PC-9 (cell line): ENCODE measurements at places on chromosomes 12 and 14. TPM values are rescaled to one million over a fixed set of nuclear protein-coding genes. Genes with fewer than 3 reads are reported as not detected.
A peak's percentile ranks its signal among the peaks of the same experiment; 100 is the strongest.

GRCh38 chr12:96493106-96493505 is 3.7 kb downstream of the CFAP54 start:
- DNase-seq: no peak
- peaks cover 5% of the 10 kb centered on the region; the same call in 1 of the 2 replicates for H3K36me3 ChIP-seq
- H3K4me1 ChIP-seq: peaks cover 17% of the 10 kb centered on the region
- no peaks in the 10 kb centered on the region for H3K27me3 ChIP-seq
- H3K4me3 ChIP-seq: no peak overlapping the region

GRCh38 chr14:55802986-55803872 is 223.2 kb downstream of the KTN1 start:
- peaks cover 38% of the 10 kb centered on the region for H3K4me1 ChIP-seq
- peak; percentile 97 for DNase-seq

GRCh38 chr12:46435029-46435428 is 62.5 kb upstream of the SLC38A2 start:
- H3K27ac ChIP-seq: no peak overlapping the region
- no peaks in the 10 kb centered on the region for H3K27me3 ChIP-seq
- no peak overlapping the region for H3K4me3 ChIP-seq
- H3K36me3 ChIP-seq: no peaks in the 10 kb centered on the region
- H3K4me1 ChIP-seq: peaks cover 34% of the 10 kb centered on the region
- DNase-seq: no peak

DNA sequence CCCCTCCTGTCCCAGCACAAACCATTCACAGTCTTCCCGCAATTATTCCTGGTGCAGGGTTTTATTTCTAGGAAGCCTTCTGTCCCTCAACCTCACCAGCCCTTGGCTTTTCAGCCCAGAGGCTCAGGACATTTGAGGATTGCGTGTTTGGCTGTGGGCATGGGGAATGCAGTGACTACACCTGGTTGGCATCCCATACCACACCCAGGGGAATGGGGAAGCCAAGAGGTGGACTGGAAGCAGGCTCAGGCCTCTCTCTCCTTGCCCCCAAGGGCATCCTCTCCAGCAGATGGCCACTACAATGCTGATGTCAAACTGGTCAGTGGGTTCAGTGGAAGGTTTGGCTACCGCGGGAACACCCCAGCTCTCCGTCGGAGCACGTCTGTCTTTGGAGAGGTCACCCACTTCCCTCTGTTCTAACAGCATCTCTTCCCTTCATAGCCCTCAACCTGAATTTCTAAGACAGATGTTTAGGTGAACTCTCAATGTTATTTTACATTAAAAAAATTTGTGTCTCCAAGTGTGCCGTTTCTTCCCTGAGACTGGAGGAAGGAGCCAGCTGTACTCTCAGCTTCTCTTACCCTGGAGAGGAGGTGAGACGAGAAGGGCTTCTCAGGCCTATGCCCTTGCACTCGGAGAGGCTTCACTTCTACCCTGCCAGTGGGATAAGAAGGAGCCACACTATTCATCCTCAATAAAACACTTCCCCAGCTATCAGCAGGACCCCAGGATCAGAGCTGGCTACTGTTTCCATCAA is 35.5 kb downstream of the DCAF4 start:
- H3K36me3 ChIP-seq: no peaks in the 10 kb centered on the region
- H3K27me3 ChIP-seq: no peaks in the 10 kb centered on the region
- H3K4me3 ChIP-seq: no peak overlapping the region
- DNase-seq: peak; percentile 93
- peaks cover 32% of the 10 kb centered on the region for H3K4me1 ChIP-seq

GRCh38 chr14:24309538-24310264 is at the start of gene LTB4R2:
LTB4R2 (plus strand) TSS chr14:24310140; CDS start chr14:24310665, 525 bp downstream.
- no peak within 1 kb of the TSS for H3K4me3 ChIP-seq
- no peaks in the 10 kb centered on the region for H3K4me1 ChIP-seq
- H3K27ac ChIP-seq: no peak within 1 kb of the TSS
- no peaks in the 10 kb centered on the region for H3K27me3 ChIP-seq

GRCh38 chr12:25236190-25236589 is 14.5 kb downstream of the KRAS start:
- no peak overlapping the region for H3K4me3 ChIP-seq
- DNase-seq: no peak
- H3K36me3 ChIP-seq: peaks cover 6% of the 10 kb centered on the region; the same call in 1 of the 2 replicates

DNA sequence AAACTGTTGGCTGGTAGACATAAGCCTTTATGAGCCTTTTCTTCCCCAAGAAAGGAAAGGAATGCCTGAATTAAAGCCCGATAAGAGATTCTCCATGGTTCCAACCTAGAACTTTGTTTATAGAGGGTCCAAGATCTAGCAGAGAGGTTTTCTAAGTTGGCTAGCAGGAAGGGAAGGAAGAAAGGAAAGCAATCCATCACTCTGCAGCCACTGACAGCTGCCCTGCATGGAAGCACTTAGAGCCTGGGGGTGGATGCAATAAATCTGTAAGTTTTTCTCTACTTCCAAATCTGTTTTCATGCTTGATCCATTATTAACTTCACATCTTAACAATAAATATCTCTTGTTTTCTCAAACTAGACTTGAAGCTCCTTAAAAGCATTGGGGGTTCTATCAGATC is 224.4 kb downstream of the KSR2 start:
- H3K36me3 ChIP-seq: no peaks in the 10 kb centered on the region
- no peak for DNase-seq
- no peaks in the 10 kb centered on the region for H3K4me1 ChIP-seq
- peaks cover 2% of the 10 kb centered on the region; the same call in 1 of the 2 replicates for H3K27me3 ChIP-seq

GRCh38 chr14:50607181-50607580 is 47.2 kb downstream of the ATL1 start:
- H3K36me3 ChIP-seq: no peaks in the 10 kb centered on the region
- no peaks in the 10 kb centered on the region for H3K27me3 ChIP-seq
- H3K27ac ChIP-seq: no peak overlapping the region
- no peak overlapping the region for H3K4me3 ChIP-seq
- H3K4me1 ChIP-seq: no peaks in the 10 kb centered on the region

DNA sequence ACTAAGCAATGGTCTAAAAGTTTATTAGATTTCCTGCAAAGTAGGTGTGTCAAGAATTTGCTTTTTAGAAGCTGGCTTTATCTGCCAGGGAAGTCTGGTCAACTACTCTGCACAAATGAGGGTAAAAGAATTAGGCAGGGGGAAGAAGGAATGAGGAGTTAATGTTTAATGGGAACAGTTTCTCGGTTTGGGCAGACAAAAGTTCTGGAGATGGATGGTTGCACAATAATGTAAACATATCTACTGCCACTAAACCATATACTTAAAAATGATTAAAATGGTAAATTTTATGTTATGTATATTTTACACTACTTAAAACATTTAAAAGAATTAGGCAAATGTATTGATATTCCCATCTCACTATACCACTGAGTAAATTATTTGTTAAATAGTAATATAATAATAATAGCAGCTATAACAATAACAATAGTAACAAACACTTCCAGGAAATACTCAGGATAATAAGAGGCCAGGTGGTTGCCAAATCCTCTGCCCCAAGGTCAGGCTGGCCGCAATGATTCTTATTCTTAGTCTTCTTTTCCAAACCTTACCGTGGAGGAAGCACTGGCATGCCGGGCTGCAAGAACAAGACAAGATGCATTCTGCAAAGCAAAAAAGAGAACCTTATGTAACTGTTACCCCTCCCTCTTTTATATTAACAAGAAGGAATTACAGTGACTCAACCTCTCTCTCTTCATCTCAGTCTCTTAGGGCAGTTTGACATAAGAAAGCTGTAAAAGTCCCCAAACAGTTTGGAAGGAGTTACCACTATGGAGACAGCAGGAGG is 13.9 kb downstream of the CS start:
- no peak overlapping the region for H3K27ac ChIP-seq
- no peaks in the 10 kb centered on the region for H3K27me3 ChIP-seq
- H3K36me3 ChIP-seq: peaks cover 26% of the 10 kb centered on the region
- peaks cover 12% of the 10 kb centered on the region for H3K4me1 ChIP-seq
- DNase-seq: no peak

DNA sequence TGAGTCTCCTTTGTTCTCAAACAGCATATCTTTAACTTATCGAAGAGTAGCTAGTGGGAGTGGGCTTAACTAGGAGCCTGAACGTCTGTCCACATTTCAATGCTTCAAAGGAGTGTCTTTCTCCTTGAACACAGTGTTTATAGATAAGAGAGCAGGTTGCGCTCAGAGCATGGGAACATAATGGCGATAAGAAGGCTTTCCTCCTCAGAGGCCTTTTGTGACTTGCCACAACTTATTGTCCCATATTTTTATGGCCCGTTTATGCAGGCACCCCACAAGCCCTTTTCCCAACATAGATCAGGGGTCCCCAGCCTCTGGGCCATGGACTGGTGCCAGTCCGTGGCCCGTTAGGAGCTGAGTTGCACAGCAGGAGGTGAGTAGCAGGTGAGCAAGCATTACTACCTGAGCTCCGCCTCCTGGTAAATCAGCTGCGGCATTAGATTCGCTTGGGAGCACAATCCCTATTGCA is 2.6 kb upstream of the DDX47 start:
- H3K36me3 ChIP-seq: peaks cover 15% of the 10 kb centered on the region
- no peak for DNase-seq
- H3K4me1 ChIP-seq: peaks cover 62% of the 10 kb centered on the region
- H3K27me3 ChIP-seq: no peaks in the 10 kb centered on the region
- no peak overlapping the region for H3K4me3 ChIP-seq

GRCh38 chr12:106790020-106790419 is 15.5 kb downstream of the RIC8B start:
- no peak for DNase-seq
- H3K27me3 ChIP-seq: no peaks in the 10 kb centered on the region
- H3K4me1 ChIP-seq: no peaks in the 10 kb centered on the region
- H3K4me3 ChIP-seq: no peak overlapping the region
- no peaks in the 10 kb centered on the region for H3K36me3 ChIP-seq
- no peak overlapping the region for H3K27ac ChIP-seq

DNA sequence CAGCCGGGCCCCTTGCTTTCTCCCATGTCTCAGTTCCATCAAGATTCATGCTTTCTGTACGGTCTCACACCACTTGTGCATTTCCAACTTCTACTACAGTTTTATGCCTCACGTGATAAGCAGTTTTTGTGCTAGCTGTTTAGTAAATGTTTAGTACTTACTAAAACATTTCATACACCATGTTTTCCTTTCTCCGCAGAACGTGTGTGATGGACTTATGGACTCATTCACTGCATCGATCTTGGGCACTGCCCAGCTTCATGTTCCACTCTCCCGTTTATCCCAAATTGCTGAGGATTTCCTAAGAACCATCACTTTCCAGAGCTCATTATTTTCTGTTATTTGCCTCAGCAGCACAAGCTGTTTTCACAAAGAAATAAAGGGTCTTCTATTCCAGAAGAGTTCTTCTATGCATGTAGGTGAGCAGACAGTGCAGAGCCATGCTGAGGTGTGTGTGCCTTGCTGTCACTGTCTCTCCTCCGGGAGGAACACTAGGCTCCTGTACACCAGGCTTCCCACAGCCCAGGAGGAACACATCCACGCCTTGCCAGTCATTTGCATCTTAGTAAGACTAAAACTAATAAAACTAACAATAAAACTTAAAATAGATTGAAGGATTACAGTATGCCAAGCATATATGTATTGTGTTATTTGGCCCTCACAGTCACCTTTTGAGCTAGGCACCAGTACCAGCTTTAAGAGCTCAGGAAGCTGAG is 90.3 kb upstream of the EEA1 start:
- no peak for DNase-seq
- peaks cover 64% of the 10 kb centered on the region for H3K4me1 ChIP-seq
- no peaks in the 10 kb centered on the region for H3K36me3 ChIP-seq
- H3K27ac ChIP-seq: no peak overlapping the region
- H3K27me3 ChIP-seq: no peaks in the 10 kb centered on the region

GRCh38 chr12:2190085-2190484 is 137.3 kb downstream of the CACNA1C start:
- peaks cover 96% of the 10 kb centered on the region for H3K27me3 ChIP-seq
- DNase-seq: no peak
- H3K4me3 ChIP-seq: no peak overlapping the region
- H3K4me1 ChIP-seq: no peaks in the 10 kb centered on the region
- no peak overlapping the region for H3K27ac ChIP-seq
- no peaks in the 10 kb centered on the region for H3K36me3 ChIP-seq

GRCh38 chr14:75968456-75968855 is 13.3 kb downstream of the TGFB3 start:
- DNase-seq: no peak
- H3K4me1 ChIP-seq: no peaks in the 10 kb centered on the region
- H3K27me3 ChIP-seq: no peaks in the 10 kb centered on the region

- no peak overlapping the region for H3K4me3 ChIP-seq
- no peaks in the 10 kb centered on the region for H3K4me1 ChIP-seq
- no peak for DNase-seq
- H3K36me3 ChIP-seq: no peaks in the 10 kb centered on the region
Observed at GRCh38 chr14:68328509-68328908, 464.4 kb downstream of the ZFP36L1 start.

GRCh38 chr14:51548187-51548586 is 103.5 kb upstream of the FRMD6 start:
- H3K4me3 ChIP-seq: no peak overlapping the region
- DNase-seq: no peak
- H3K27ac ChIP-seq: peak overlapping the region; percentile 84
- no peaks in the 10 kb centered on the region for H3K27me3 ChIP-seq
- peaks cover 41% of the 10 kb centered on the region for H3K4me1 ChIP-seq

DNA sequence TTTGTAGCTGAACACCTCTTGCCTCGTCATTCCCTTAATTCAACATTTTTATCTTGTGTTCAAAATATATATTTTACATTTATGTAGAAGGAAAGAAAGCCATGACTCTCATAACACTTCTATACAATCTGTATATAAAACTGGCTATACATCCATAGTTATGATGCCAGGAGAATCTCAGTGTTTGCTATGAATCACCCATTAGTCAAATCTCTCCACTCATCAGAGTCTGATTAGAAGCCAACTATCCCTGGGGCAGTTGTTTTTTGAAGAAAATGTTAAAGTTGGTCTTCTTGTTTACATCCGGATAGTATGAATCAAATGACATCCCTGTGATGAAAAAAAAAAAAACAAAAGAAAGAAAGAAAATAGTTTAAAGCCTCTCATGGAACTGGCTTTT is 503.9 kb downstream of the NELL2 start:
- no peak overlapping the region for H3K4me3 ChIP-seq
- no peaks in the 10 kb centered on the region for H3K27me3 ChIP-seq
- peak; percentile 3 for DNase-seq

GRCh38 chr12:92860521-92860920 is 68.6 kb downstream of the EEA1 start:
- H3K27me3 ChIP-seq: no peaks in the 10 kb centered on the region
- no peak overlapping the region for H3K4me3 ChIP-seq
- H3K27ac ChIP-seq: no peak overlapping the region
- DNase-seq: no peak
- H3K4me1 ChIP-seq: no peaks in the 10 kb centered on the region

GRCh38 chr14:24392325-24393091 is 6.3 kb upstream of the NYNRIN start:
- H3K4me1 ChIP-seq: peaks cover 36% of the 10 kb centered on the region
- H3K27me3 ChIP-seq: no peaks in the 10 kb centered on the region
- DNase-seq: peak; percentile 49

GRCh38 chr12:63224396-63224795 is 73.4 kb upstream of the AVPR1A start:
- no peaks in the 10 kb centered on the region for H3K27me3 ChIP-seq
- no peak overlapping the region for H3K4me3 ChIP-seq
- H3K36me3 ChIP-seq: no peaks in the 10 kb centered on the region
- DNase-seq: no peak
- no peak overlapping the region for H3K27ac ChIP-seq

HSPA2 gene
- 11.0 and 14.3 TPM in 2 replicates for total RNA-seq

FSCB gene
- not detected in 2 replicates for total RNA-seq

P3H3 gene
- total RNA-seq: 0.45 and 0.52 TPM in 2 replicates

TC2N gene
- 5.1 and 7.7 TPM in 2 replicates for total RNA-seq

AMDHD1 gene
- total RNA-seq: 2.9 TPM in 2 replicates

C12orf54 gene
- total RNA-seq: not detected in 2 replicates

IL25 gene
- total RNA-seq: not detected in 2 replicates

VRK1 gene
- 6.8 and 11.2 TPM in 2 replicates for total RNA-seq
